Airway epithelial cell (primary cell): ENCODE measurements at places on chromosomes 12 and 14. TPM values are rescaled to one million over a fixed set of nuclear protein-coding genes. Genes with fewer than 3 reads are reported as not detected.

The PLA2G1B gene
- total RNA-seq: not detected in 2 replicates

The GPR84 gene
- not detected in 2 replicates for total RNA-seq

The RD3L gene
- total RNA-seq: not detected in 2 replicates

The PLEKHH1 gene
- total RNA-seq: 3.6 and 6.3 TPM in 2 replicates

The NAV3 gene
- total RNA-seq: 0.74 and 3.0 TPM in 2 replicates

The LALBA gene
- total RNA-seq: not detected in 2 replicates

The ANO4 gene
- total RNA-seq: 1.3 and 1.4 TPM in 2 replicates

The GSG1 gene
- not detected in 2 replicates for total RNA-seq

The VPS37B gene
- total RNA-seq: 71.3 and 77.0 TPM in 2 replicates

The KRT6A gene
- 9,998 and 10,940 TPM in 2 replicates for total RNA-seq

The MIPOL1 gene
- 7.8 and 8.4 TPM in 2 replicates for total RNA-seq

The FSCB gene
- not detected in 2 replicates for total RNA-seq

The SIX6 gene
- not detected in 2 replicates for total RNA-seq

The AKAP3 gene
- 0.07 TPM in 1 of 2 replicates, not detected in the other for total RNA-seq
